Nucleus accumbens (tissue), 56 donors: ENCODE measurements at places on chromosomes 6 and 20.

DNA sequence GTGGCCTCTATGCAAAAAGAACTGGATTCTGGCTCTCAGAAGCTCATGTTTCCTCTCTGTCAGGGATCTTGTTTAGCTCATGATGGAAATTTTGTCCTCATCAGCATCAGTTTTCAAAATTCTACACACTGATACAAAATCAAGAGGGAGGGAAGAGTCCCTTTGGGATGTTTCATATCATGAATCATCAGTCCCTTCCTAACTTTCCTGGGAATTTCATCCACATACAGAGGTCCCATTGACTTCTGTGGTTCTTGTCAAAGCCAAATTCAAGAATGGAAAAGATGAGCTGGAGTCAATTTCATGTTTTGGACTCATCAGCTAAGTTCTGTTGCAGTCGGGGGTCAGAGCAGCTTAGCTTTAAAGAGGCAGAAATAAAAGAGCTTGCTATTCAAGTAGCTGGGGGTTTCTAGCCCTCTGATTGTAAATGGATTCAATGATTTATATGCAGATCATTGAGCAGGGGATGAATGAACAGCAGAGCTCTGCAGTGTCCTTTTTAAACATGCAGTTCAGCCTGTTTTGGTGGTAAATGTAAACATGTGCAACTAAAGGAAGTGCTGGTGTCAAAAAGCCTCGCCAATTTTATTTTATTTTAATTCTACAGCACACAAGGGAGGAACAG, 21.3 kb upstream of the TMEM14A start:
- no peak for DNase-seq

DNA sequence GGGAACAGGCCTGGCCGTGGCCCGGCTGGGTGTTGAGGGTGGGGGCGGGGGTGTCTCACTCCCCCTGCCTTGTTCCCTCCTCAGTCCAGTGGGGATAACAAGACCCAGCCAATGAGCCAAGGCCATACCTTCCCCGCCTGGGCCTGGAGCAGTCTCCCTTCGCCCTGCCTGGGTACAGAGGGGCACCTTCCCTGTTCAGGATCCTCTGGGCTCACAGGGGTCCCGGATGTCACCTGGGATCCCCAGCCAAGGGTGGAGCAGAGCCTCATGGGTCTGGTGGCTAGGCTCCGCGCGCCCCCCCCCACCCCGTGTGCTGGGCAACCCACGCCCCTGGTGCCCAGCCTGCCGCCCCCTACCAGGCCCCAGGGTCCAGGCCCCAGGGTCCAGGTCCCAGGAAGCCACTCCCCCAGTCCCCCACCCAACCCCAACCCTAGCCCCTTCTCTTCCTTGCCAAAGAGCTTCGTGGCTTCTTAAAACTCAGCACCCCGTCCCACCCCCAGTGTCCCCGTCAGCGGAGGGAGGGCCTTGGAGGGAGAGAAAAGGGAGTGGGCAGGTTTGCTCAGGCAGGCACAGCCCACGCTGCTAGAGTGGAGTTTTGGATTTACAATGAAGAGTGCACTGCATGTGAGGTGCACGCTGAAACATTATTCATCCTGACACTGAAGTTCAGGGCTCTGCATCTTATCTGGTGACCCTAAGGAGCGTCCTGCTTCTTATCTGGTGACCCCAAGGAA, 11.8 kb downstream of the HRH3 start:
- DNase-seq: peak; percentile 46

- DNase-seq: no peak
Observed at GRCh38 chr20:3654326-3655130, 8.7 kb downstream of the GFRA4 start.

DNA sequence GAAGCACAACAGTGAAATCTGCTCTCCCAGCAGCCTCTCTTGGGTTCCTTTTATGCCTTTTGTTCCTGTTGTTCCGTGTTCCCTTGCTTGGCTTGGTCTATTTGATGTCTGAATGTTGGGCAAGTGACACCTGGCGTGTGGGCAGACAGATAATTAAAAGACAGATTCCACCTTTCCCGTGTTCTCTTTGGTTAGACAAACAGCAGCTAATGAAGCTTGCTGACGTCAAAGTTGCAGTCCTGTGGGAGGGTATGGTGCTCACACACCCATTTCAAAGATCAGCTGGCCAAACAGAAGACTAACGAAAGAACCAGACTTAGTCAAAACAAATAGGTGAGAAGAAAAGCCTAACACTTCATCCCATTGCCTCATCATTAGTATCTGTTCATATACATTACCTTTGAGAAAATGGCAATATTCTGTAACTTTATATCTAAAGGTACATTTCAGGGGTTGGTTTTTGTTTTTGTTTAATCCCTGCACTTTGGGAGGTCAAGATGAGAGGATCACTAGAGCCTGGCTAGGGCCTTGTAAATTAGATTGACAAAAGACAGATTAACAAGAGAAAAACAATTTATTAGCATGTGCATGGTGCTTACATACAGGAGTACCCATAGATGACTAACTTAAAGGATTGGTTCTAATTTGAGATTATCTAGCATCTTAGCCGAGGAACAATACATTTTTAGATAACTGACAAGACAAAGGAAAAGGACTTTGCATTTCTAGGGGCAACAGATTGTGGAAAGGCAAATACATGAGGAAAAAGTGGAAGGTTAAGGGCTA, 48.9 kb upstream of the TNFRSF21 start:
- DNase-seq: no peak

GRCh38 chr20:22577515-22578220, 6.7 kb downstream of the FOXA2 start:
- DNase-seq: no peak

GRCh38 chr6:132054525-132054924, 103.4 kb upstream of the CCN2 start:
- no peak for DNase-seq

DNA sequence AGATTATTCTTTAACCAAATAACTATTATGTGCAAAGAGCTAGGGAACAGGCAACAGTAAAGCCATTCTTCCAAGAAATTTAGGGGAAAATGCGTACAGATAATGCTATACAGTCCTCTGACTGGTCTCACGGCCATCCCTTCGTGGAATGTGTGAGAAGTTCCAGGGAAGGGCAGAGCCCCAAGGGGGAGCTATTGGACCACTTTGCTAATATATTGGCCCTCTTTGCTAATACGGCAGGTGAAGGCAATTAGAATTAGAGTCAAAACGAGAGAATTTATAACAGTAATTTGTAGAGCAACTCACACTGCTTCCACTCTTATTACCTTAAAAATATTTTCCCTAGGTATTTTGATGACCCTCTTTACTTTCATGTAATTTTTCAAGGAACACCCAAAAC, 140.4 kb downstream of the IMPG1 start:
- peak; percentile 28 for DNase-seq

DNA sequence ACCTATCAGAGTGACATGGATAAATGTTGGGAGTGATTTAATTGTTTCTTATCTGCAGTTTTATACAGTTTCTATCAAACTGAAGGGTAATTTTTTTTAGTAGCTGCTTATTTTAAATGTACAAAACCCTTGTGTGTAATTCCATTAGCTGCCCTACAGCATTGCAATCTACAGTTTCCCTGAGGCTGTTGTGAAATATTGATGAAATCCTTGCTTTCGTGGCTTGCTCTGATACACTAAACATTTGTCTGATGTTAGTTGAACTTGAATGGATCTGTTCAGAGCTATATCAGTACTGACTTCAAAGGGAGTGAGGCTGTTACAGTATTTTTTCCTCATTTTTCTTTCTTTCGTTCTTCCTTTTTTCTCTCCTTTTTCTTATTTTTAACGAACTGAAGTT, 255.4 kb downstream of the TSHZ2 start:
- no peak for DNase-seq

- no peak for DNase-seq
Observed at GRCh38 chr6:40431706-40432105, 155.5 kb downstream of the LRFN2 start.

- DNase-seq: peak; percentile 53
Observed at GRCh38 chr20:1803061-1803931, 91.9 kb upstream of the SIRPA start.

GRCh38 chr20:38999965-39000910, 38.1 kb downstream of the DHX35 start:
- DNase-seq: no peak

GRCh38 chr6:161631676-161632194, 357.9 kb upstream of the AGPAT4 start:
- DNase-seq: no peak

GRCh38 chr6:122903266-122903915, 92.6 kb upstream of the CLVS2 start:
- no peak for DNase-seq

- no peak for DNase-seq
Observed at GRCh38 chr6:10582774-10583508, 61.8 kb downstream of the GCNT2 start.

DNA sequence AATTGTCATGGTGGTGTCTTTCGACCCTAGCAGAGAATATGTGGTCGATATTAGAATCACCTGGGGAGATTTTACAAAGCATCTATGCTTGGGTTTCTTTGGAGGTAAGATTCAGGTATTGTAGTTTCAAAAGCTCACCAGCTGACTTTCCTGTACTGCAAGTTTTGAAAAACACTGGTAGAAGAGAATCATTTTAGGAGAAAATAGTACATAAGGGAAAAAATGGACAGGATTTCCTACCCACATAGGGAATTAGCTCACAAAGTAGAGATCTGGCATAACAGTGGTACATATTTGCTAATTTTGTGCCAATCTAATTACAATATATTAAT, 27.4 kb upstream of the ABT1 start:
- DNase-seq: no peak

DNA sequence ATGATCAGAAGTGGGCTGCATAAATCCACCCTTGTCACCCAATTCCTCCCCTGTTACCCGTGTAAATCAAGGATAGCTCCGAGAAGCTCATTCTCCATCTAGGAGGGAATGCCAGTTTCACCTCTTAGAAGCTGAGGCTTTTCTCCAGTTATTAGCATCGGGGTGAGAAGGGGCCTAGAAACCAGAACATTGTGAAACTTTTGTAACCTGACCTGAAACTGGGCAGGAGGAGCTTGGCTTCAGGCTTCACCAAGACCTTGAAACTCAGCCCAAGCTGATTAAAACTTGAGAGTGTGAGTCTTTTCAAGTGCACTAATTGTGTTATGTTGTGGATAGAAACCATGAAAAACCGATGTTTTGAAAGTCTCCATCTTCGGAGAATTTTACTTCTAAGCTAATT, 103.1 kb downstream of the BMP2 start:
- no peak for DNase-seq

DNA sequence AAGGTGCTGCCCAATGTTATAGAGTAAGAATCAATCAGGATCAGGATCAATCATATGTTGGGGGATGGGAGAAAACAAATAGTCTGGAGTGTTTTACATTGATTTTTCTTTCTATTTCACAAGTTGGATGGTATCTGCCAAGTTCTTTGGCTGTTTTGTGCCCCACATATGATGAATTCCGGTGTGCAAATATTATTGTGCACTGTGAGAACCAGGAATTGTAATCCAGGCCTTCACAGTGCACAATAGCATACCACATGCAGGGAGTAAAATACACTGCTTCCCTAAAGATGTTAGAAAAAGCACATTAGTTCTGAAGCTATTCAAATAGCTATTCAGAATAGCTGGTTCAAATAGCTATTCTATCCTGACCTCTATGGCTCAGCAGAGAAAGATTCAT, 133.7 kb downstream of the LCA5 start:
- no peak for DNase-seq

DNA sequence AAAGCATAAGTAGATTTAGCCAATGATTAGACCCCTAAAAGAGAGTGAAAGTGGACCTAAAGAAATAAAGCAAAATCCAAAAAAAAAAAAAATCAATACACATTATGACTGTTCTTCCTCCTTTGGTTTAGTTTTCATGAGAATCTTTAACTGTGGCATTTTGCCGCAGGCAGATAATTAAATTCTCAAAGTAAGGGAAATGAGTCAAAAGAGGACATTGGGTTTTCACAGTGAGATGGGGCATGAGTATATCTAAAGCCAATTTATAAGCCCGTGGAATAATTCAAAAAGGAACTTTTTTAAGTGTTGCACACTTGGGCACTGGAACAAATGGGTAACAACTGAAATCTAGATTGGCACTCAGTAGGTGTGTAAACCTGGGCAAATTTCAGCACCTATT, 230.3 kb downstream of the PKHD1 start:
- no peak for DNase-seq

GRCh38 chr6:131063764-131064272, 773 bp upstream of the EPB41L2 start:
- no peak for DNase-seq

GRCh38 chr20:51643390-51643789, 100.9 kb upstream of the NFATC2 start:
- DNase-seq: no peak

- DNase-seq: no peak
Observed at GRCh38 chr20:12321736-12322135, 404.0 kb downstream of the BTBD3 start.

DNA sequence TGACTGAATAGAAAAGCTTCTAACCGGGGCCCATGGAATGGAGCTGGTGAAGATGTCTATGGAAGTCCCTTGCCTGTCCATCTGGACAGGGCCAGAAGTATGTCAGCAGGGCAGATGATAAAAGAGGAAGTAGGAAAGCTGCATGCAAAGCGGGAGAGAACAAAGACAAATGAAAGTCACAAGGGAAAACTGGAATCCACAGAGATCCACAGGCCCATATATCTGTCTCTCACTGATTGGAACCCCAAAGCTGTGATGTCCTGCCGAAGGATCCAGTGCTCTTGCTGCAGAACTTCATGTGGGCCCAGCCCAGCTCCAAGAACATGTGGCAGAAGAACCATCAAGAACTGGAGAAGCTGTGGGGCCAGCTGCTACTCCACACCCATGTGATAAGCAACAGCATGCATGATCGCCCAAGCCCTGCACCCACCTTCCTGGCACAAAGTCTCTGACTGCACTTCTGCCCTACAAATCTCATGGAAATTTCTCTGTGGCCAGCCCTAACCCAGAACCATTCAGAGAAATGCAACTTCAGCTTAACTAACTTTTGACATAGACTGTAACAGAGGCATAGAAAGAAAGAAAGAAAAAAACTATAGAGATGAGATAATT, 716.0 kb downstream of the KIF16B start:
- DNase-seq: no peak

DNA sequence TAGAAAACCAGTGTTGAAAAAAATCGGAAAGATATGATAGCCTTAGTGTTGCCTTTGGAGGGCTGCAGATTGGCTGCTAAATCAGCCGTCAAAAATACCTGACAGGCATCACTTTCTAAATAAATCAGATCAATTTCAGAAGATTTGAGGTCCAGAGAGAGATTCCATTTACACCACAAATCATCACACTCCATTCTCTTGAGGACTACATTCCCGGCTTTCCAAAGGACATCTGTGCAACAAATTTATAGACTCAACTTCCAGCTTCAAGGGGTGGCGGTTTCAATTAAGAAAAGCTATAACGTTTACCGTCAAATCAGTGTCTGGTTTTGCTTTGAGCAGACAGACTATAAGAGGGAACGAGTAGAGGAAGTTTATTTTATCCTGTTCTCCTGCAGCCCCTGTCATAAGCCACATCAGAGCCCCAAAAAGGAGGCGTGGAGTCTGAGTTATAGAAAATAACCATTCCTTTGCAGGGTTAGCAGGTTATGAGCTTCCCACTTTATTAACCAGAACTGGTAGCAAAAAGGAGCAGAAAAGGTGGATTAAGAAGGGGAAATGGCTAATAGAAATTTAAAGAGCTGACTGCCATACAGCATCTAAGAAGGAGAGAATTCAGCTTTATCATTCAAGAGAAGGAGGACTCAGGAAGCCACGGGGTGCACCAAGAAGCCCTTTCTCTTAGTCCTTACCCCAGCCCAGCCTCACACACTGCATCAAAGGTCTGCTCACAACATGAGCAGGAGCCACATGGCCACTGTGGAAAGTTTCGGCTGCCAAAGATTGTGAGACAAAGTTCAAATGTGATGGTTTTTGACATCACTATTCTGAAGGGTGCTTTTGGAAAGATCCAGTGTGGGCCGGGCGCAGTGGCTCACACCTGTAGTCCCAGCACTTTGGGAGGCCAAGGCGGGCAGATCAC, 12.9 kb upstream of the UQCC2 start:
- DNase-seq: no peak
